ENCODE measurements at places on chromosomes 11 and 22. TPM values are rescaled to one million over a fixed set of nuclear protein-coding genes. Genes with fewer than 3 reads are reported as not detected.

GRCh38 chr11:18111005-18111404 lies 5.1 kb upstream of the SAAL1 start:
- DNase-seq: no peak
- no peaks in the 10 kb centered on the region for H3K36me3 ChIP-seq
- no peaks in the 10 kb centered on the region for H3K4me1 ChIP-seq
- H3K27me3 ChIP-seq: peaks cover 51% of the 10 kb centered on the region
- H3K4me3 ChIP-seq: no peak overlapping the region

DNA sequence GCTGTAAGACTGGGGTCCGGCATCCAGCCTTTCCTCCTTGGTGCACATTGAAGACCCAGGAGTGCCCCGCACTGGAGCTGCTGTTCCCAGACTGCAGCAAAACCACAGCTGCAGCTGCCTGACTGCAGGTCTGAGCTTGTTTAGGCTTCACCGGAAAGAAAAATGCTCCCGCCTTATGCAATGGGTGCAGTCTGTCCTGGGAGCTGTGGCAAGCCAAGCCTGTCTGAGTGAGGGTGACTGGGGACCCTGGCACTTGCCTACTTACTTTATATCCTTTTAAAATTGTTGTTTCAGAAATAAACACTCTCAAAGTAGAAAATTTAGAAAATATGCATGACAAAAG lies 23.3 kb upstream of the CD44 start:
- H3K4me3 ChIP-seq: no peak overlapping the region
- no peak overlapping the region for H3K27ac ChIP-seq
- peaks cover 3% of the 10 kb centered on the region for H3K4me1 ChIP-seq
- peaks cover 7% of the 10 kb centered on the region for H3K27me3 ChIP-seq
- no peak for DNase-seq
- no peaks in the 10 kb centered on the region for H3K36me3 ChIP-seq

DNA sequence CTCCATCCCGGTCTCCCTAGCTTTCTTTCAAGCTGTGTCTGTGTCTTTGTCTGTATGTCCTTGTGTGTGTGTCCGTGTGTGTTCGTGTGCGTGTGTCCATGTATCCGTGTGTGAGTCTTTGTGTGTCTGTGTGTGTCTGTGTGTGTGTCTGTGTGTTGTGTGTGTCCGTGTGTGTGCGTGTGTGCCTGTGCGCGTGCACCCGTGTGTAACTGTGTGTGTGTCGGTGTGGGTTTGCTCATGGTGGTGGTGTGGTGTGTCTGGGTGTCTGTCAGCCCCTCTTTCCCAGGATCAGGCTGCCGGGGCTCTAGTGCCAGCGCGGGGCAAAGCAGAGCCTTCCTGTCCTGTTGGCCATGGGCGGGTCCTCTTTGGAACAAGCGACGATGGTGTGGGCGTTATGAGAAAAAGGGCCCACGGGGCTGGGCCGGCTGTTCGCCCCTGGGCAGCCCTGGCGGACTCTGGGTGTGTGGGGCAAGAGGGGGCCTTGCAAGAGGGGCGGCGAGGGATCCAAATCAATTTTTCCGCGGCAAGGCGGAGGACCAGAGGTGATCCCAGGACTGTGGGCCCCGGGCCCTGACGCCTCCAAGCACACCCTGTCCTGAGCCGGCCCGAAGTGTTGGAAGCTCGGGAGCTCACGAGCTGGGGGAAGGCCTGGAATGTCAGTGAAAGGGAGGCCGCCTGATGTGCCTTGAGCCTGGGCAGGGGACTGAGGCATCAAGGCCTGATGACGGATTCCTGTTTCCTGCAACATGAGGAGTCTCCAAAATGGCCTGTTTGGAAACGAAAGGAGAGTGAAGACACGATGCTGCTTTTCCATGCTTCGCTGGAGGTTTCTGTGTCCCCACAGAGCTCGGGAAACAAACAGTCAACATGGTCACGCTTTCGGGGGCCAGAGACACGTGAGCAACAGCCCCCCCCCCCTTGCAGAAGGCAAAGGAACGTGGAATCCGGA lies 3929.2 kb upstream of the OR11H1 start:
- H3K27me3 ChIP-seq: peaks cover 27% of the 10 kb centered on the region
- no peaks in the 10 kb centered on the region for H3K4me1 ChIP-seq
- no peak for DNase-seq
- no peak overlapping the region for H3K4me3 ChIP-seq

SLC15A3 gene
- total RNA-seq: 12.1 TPM

GRCh38 chr11:31424652-31425051 lies 55.0 kb downstream of the DNAJC24 start:
- peaks cover 41% of the 10 kb centered on the region for H3K4me1 ChIP-seq
- no peak overlapping the region for H3K27ac ChIP-seq
- no peak for DNase-seq
- no peaks in the 10 kb centered on the region for H3K36me3 ChIP-seq
- H3K4me3 ChIP-seq: no peak overlapping the region

DNA sequence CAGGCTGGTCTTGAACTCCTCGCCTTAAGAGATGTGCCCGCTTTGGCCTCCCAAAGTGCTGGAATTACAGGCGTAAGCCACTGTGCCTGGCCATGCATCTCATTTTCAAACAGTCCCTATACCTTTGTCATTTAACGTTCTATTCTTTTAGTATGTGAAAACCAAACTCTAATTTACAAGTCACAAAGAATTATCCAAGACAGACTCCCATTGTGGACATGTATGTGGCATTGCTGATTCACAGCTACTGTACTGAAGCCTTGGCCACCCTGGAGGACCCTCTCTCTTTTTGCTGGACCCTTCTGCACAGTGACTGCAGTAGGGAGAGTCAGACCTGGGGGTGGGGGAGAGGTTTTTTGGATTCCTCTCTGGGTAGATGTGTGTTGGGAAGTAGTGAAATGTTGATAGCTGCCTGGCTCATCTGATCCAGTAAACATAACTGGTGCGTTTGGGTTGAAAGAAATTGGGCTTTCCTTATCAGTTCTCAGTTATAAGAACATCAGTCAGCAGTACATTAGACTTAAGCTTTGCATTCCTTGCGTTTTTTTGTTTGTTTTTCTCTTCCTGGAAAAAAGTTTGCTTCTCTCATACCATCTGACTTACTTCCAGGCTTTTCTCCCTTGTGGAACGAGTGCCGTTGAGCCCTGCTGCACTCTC lies 65.9 kb downstream of the MED15 start:
- H3K4me3 ChIP-seq: no peak overlapping the region
- peaks cover 32% of the 10 kb centered on the region for H3K36me3 ChIP-seq
- H3K27me3 ChIP-seq: no peaks in the 10 kb centered on the region
- no peaks in the 10 kb centered on the region for H3K4me1 ChIP-seq

TCN2 gene
- total RNA-seq: 34.7 TPM

GRCh38 chr11:74620531-74620930 lies 28.1 kb downstream of the POLD3 start:
- H3K4me3 ChIP-seq: no peak overlapping the region
- 0 out of 2 replicates have a peak, but pooled peaks cover 2% of the 10 kb centered on the region for H3K4me1 ChIP-seq
- H3K36me3 ChIP-seq: peaks cover 38% of the 10 kb centered on the region
- H3K27ac ChIP-seq: no peak overlapping the region
- DNase-seq: no peak

- H3K4me1 ChIP-seq: peaks cover 17% of the 10 kb centered on the region
- H3K27ac ChIP-seq: no peak overlapping the region
- no peak overlapping the region for H3K4me3 ChIP-seq
- peaks cover 12% of the 10 kb centered on the region for H3K36me3 ChIP-seq
Measured at GRCh38 chr11:129968591-129969419, 33.8 kb downstream of the PRDM10 start.

DNA sequence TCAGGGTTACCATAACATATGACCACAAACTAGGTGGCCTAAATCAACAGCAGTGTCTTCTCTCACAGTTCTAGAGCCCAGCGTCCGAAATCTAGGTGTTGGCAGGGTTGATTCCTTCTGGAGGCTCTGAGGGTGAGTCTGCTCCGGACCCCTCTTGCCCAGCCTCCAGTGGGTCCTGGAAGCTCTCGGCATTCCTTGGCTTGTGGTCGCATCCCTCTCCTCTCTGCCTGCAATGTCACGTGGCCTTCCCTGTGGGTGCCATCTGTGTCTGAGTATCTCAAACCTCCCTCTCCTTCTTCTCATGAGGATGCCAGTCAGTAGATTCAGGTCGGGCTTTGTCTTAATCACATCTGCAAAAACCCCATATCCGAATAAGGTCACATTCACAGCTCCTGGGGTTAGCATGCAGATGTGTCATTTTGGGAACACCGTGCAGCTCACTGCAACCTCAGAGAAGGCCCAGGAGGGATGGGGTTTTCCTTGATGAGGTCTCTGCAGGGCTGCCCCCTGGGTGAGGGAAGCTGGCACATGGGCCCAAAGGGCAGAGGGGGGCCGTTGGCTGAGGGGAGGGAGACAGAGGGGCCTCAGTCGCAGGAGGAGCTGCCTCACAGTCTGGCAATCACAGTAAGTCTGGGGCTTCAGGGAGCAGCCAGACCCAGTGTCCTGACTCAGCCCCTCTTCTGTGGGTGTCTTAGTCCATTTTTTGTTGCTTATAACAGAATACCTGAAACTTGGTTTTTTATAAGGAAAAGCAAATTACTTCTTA lies 41.2 kb downstream of the PARVG start:
- H3K4me3 ChIP-seq: no peak overlapping the region
- no peak overlapping the region for H3K27ac ChIP-seq
- no peaks in the 10 kb centered on the region for H3K27me3 ChIP-seq
- no peak for DNase-seq

ROBO4 gene
- 0.13 TPM for total RNA-seq

GRCh38 chr11:74849525-74850391 lies 99.1 kb downstream of the XRRA1 start:
- peaks cover 21% of the 10 kb centered on the region for H3K4me1 ChIP-seq
- no peaks in the 10 kb centered on the region for H3K27me3 ChIP-seq
- peak overlapping the region; percentile 88 for H3K27ac ChIP-seq
- H3K36me3 ChIP-seq: peaks cover 6% of the 10 kb centered on the region

CNGA4 gene
- 0.50 TPM for total RNA-seq

DNA sequence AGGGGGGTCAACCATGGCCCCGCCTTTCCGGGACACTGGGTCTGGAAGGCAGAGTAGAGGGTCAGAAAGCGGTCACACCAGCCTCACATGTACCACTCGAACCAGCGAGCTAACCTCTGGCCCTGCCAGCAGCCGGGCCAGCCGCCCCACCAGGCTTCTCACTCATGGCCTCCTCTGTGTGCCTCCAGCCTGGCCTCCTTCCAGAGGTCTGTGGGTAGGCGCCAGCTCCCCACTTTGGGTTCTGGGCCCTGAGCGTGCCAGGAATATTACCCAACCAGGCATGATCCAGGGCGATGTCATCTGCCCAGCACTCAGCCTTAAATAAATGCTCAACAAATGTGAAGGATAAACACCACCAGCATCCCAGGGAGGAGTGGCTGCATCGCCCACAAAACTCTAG lies 5.8 kb downstream of the SCUBE1 start:
- no peak for DNase-seq
- no peak overlapping the region for H3K27ac ChIP-seq
- peaks cover 6% of the 10 kb centered on the region for H3K4me1 ChIP-seq

- peaks cover 79% of the 10 kb centered on the region for H3K27me3 ChIP-seq
- no peak overlapping the region for H3K4me3 ChIP-seq
- H3K4me1 ChIP-seq: peaks cover 53% of the 10 kb centered on the region
- peaks cover 9% of the 10 kb centered on the region for H3K36me3 ChIP-seq
- DNase-seq: no peak
- H3K27ac ChIP-seq: no peak overlapping the region
Measured at GRCh38 chr11:78927511-78927910, 352.8 kb upstream of the NARS2 start.

DNA sequence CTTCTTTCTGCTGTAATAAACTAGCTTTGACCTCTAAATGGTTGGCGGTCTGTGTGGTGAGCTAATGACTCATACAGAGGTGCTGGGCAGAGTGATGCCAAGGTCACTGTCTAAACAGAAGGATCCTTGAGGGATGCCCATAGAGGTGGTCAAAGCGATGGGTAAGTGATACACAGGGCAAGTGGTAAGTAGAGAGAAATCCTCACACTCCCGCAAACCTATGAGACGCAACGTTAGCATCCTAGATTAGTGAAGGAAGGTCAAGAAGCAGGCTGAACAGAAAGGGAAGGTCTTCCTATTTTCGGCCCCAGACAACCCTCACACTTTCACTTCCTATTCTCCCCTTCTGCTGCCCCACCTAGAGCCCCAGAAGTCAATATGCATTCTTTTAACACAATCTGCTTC lies 65.6 kb upstream of the SESN3 start:
- H3K4me1 ChIP-seq: peaks cover 69% of the 10 kb centered on the region
- no peaks in the 10 kb centered on the region for H3K36me3 ChIP-seq
- H3K4me3 ChIP-seq: no peak overlapping the region
- no peaks in the 10 kb centered on the region for H3K27me3 ChIP-seq

DNA sequence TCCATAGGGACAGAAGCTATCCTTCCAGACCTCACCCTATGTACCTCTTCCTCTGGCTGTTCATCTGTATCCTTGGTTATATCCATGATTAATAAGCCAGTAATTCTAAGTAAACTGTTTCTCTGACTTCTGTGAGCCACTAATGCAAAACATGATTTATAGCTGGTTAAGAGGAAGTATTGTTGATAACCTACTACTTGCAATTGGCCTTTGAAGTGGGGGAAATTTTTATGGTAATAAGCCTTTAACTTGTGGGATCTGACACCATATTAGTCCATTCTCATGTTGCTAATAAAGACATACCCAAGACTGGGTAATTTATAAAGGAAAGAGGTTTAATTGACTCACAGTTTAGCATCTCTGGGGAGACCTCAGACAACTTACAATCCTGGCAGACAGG lies 21.9 kb downstream of the CASP12 start:
- peaks cover 2% of the 10 kb centered on the region for H3K36me3 ChIP-seq
- H3K4me3 ChIP-seq: no peak overlapping the region
- no peaks in the 10 kb centered on the region for H3K4me1 ChIP-seq
- H3K27ac ChIP-seq: no peak overlapping the region

HMOX1 gene
- 12.1 TPM for total RNA-seq

- peak overlapping the region; percentile 36 for H3K4me3 ChIP-seq
- peak; percentile 85 for DNase-seq
- H3K4me1 ChIP-seq: peaks cover 8% of the 10 kb centered on the region
- H3K27me3 ChIP-seq: peaks cover 24% of the 10 kb centered on the region
Measured at GRCh38 chr11:554428-555226, 5.9 kb downstream of the LMNTD2 start.

FOLR3 gene
- total RNA-seq: 0.25 TPM

DNA sequence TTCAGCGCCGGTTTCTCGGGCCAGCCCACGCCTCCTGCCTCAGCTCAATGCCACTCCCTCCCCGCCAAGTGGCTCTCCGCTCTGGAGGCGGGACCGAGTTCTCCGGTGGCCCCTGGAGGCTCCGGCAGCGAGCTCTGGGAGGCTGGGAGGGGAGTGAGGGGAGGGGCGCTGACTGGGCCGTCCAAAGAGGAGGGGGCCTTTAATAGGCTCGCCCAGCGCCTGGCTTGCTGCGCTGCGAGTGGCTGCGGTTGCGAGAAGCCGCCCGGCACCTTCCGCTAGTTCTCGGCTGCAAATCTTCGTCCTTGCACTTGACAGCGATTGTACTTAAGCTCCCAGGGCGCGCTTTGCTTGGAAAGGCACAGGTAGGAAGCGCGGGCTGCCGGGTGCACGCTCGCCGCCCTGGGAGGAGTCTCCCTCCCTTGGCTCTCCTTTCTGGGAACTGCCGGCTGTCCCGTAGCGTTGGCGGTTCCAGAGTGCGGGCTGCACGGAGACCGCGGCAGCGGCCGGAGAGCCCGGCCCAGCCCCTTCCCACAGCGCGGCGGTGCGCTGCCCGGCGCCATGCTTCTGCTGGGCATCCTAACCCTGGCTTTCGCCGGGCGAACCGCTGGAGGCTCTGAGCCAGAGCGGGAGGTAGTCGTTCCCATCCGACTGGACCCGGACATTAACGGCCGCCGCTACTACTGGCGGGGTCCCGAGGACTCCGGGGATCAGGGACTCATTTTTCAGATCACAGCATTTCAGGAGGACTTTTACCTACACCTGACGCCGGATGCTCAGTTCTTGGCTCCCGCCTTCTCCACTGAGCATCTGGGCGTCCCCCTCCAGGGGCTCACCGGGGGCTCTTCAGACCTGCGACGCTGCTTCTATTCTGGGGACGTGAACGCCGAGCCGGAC lies at the start of gene ADAMTS15:
Gene ADAMTS15, plus strand, starts transcription at position 230 of the 894 bp plus-strand sequence. Its CDS starts 329 bp downstream, at position 559.
- peak within 1 kb of the TSS; percentile 79 for H3K4me3 ChIP-seq
- H3K27me3 ChIP-seq: peaks cover 85% of the 10 kb centered on the region
- peak; percentile 91 for DNase-seq
- no peak within 1 kb of the TSS for H3K27ac ChIP-seq
- H3K4me1 ChIP-seq: peaks cover 10% of the 10 kb centered on the region
